Anterior cingulate cortex (tissue), 58 donors: ENCODE measurements at places on chromosomes 3 and 15.

DNA sequence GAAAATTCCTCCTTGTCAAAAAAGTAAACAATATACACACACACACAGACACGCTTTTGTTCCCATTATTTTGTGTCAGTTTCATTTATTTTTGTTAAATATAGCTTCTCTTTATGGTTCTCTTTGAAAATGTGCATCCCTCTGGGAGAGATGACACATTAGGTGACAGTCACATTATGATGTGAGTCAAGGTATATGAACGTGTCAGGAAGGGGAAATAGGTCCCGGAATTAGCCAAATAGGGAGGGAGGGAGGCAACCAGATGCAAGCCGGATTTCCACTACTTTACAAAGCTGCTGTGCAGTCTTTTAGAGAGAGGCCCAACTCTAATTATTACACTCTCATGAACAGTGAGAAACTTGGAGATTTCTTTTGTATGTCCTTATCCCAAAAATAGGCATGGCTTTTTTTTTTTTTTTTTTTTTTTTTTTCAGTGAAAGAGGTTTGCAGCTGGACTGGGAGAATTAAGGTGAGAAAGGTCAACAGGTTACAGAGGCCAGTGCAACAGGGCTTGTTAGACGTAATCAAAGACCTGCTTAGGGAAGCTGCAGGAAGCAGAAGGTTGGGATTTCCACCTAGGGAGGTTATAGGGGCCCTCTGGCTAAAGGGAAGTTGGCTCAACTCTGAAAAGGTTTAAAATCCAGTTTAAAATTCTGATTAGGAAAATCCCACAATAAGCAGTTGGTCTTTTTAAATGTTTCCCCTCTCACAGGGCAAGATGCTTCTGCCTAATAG is 240.5 kb upstream of the UBE2E1 start:
- DNase-seq = no peak

DNA sequence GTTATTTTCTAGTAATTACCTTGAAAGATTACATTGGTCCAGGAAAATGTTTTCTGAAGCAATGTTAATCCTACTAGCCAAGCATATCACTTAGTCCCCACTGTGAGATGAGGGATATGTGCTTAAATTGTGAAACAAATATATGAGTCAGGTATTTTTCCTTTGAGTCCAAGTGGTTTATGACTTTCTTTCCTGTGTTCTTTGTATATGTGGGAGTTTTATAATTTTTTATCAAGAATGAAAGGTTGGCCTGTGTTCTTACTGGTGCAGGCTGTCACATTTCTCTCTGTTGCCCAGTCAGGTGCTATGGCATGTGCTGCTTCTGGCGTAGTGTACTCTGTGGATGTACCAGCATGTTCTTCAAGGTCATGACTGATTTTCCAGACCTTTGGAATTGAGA is 147.4 kb downstream of the CMSS1 start:
- DNase-seq = no peak

DNA sequence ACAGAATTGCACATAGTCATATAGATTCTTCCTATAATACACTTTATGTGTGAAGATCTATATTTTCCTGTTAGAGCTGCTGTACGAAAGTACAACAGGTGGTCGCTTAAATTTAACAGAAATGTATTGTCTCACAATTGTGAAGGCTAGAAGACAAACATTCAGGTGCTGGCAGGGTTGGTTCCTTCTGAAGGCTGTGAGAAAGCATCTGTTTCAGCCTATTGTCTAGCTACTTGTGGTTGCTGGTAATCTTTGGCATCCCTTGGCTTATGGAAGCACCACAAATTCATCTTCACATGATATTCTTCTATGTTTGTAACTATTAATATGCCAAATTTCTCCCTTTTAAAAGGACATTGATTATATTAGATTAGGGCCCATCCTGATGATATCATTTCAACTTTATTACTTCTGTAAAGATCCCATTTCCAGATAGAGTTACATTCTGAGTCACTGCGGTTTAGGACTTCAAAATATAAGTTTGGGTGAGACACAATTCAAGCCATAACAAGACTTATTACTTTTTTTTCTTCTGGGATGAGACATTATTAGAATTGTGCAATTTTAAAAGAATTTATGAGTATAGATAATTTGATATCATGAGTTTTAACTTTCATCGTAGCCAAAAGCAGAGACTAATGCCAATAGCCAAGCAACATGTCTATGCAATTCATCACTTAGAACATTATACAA is 248.1 kb upstream of the BCHE start:
- no peak for DNase-seq

GRCh38 chr15:69815793-69816192 is 281.9 kb downstream of the TLE3 start:
- no peak for DNase-seq

DNA sequence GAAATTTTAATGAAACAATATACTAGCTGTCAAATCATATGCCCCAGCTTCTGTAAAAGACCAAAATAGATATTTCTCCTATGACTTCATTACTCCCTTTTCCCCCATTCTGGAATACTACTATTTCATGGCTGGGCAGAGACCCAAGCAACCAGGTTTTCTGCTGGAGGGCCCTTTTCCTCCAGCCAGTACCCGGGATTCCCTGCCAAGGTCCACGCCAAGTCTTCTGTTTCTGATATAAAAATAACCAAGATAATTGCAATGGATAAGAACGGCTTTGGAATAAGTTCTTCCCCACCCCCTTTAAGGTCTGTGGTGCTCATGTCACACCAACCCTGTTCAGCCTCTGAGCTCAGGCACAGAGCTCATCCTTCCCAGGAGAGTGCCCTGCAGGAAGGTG is 17.2 kb upstream of the NMNAT3 start:
- no peak for DNase-seq

DNA sequence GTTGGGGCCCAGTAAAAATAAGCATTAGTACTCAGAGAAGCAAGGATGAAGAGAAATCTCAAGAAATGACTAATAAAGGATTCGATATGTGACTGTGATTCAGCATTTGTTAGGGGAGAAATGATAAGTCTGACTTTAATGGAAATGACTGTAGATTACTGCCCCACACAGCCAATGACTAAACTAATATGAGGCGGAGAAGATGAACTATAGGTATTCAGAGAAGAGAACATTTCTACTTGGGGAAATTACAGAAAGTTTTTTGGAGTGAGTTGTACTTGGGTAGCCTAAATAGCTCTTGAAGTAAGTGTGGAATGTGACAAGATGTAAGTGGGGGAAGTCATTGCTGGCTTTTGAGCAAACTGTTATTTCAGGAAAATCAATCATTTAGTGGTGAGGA is 380.0 kb downstream of the PDCD6IP start:
- no peak for DNase-seq

DNA sequence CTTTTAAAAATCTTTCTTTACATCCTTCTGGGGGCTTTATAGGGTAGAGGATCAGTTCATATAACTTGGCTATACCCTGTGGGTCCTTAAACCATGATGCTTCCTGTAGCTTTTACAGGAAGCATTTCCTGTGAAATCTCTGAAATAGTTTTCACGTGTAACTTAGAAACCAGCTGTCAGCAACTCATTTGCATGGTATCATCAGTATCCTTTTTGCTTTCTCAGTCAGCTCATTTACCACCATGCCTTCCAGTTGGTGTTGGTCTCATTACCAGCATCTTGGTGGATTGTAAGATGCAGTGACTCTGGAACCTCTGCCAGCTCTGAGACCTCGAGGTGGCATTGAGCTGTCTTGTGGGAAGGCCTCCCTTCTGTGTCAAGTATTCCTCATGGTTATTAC is 96.7 kb upstream of the MYZAP start:
- no peak for DNase-seq

- no peak for DNase-seq
These were observed 36.0 kb downstream of the PDIA5 start for GRCh38 chr3:123102826-123103225.

GRCh38 chr3:29922992-29923746 is 642.3 kb downstream of the RBMS3 start:
- no peak for DNase-seq
